ENCODE measurements at places on chromosomes 7 and 10.

DNA sequence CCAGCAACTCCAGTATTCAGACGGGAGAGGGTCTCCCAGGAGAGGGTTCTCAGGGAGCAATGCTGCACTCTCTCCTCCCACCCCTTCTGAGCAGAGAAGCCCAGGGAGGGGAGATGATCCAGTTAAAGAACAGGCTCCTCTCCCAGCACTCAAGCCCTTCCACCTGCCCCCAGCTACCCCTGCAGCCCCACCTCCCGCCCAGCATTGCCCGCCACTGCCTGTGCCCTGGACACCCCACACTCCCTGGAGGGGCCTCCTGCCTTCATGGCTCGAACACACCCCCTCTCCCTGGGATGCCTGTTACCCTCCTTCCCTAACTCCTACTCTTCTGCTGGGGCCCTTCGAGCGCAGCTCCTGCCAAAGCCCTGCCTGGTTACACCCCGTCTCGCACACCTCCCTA lies 66.8 kb downstream of the ELFN1 start:
- no peak for DNase-seq

DNA sequence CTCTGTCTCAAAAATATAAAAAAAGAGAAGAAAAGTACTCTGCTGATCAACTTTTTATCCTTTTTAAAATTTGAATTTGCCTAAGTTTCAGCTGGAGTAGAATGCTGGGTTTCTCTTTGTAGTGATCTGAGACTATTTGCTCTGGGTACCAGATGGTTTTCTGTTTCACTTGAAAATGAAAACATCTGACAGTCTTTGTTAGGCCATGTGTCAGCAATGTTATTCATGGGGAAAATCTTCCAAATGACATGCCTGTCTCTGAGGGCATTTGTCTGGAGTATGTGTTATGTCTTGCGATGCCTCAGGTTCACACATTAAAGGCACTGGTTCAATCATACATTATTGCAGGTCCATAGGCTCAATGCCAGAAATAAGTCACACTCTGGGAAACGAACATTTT lies 175.3 kb upstream of the TMEM229A start:
- DNase-seq: peak; percentile 53

- DNase-seq: peak; percentile 58
Observed at GRCh38 chr7:2680792-2681490, 7.1 kb upstream of the AMZ1 start.

- DNase-seq: peak; percentile 13
Observed at GRCh38 chr7:83413831-83414230, 235.1 kb downstream of the SEMA3E start.

DNA sequence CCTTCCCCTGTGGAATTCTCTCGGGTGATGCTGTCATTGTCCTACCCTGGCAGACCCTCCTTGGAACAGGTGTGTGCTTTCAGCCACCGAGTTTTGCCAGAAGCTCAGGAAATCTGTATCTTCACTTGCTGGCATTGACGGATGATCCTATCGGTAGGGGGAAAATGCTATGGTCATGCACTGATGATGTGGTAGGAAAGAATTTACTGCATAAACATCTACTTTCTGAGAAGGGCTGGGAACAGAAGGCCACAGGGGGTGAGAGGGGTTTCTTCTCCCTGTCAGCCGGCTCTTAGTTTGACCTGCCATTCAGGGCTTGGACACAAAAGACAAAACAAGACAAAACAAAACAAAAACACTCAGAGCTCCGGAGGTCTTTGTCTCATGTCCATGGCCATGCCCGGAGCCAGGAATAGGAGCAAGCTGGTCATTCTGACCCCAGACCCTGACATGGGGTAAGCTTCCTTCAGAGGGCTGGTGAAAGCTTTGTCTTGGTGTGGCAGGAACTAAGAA lies 43.6 kb upstream of the CARD11 start:
- no peak for DNase-seq

DNA sequence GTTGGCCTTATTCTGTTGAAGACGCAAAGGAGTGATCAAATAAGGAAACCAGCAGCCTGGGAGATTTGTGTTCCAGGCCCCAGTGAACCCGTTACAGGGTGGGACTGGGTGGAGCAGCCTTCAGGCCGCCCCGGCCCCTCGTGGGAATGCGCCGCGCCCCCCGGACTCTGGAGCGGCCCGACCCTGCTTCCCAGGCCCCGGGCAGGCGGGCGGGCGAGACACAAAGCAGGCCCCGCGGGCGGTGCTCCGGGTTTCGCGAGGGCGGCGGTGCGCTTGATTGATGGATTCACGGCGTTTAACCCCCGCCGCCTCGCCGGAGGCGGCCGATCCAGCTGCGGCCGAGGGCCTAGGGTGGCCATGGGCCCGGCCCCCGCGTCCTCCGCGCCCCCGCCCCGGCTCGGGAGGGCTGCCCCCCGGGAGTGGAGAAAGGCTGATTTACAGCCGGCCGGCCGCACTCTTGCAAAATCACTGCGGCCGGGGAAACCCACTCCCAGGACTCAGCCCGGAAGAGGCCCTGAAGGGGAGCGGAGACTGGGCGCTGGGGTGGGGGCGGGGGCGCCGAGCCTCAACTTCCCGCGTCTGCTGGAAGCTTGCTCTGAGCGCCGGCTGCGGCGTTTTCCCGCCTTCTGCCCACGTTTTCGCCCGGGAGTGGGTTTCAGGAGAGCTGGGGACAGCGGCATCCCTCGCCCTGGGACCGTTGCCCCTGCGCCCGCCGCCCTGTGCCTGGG lies 299.6 kb upstream of the NFE2L3 start:
- DNase-seq: no peak

DNA sequence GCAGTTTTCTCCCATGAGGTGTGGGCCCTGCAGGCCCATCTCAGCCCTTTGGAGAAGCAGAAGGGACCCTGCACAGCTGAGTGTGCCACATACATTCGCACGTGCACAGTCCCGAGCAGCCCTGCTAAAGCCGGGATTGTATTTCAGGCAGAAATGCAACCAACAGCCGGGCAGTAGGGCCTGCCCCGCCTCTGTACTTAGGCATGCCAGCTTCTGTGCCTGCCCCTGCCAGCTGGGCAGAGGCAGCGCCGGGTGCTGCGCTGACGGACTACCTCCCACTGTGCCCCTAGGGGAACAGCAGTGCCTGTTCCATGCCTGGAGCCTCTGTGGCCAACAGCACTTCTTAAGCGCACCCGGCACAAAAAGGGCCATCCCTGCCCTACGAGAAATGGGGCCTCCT lies 170.3 kb downstream of the NEURL1 start:
- peak; percentile 83 for DNase-seq

DNA sequence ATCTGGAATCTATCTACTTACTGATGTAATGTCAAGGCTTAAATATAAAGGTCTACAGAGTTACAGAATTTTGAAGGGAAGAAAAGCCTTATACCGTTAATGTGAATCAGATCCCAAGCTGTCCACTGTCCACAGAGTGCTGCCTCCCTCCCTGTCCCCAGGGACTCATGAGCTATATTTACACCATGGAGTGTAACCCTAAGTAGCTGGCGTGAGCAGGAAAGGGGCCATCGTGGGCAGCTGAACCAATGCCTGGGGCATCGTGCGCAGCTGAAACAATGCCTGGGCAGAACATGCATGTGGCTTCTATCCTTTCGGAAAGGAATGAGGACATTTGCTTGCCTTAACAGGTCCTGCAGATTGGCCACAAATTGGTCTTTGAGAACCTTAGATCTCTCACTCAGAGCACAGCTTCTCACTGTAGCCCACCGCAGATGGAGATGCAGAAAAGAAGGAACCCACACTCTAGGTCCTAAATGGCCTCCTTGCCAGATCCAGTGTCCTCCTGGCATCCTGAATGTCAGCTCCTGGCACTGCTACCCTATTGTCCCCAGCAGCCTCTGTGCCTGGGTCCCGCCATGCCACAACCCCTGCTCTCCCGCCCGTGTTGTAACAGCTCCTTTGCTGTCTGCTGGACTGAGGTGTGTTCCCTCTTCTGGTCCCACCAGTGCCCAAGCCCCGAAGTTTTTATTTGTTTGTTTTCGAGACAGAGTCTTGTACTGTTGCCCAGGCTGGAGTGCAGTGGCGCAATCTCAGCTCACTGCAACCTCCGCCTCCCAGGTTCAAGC lies 30.3 kb downstream of the CCDC3 start:
- no peak for DNase-seq

GRCh38 chr10:89295597-89295996 lies 6.2 kb upstream of the IFIT2 start:
- DNase-seq: no peak

GRCh38 chr7:115558161-115558560 lies 472.4 kb downstream of the TFEC start:
- DNase-seq: no peak

DNA sequence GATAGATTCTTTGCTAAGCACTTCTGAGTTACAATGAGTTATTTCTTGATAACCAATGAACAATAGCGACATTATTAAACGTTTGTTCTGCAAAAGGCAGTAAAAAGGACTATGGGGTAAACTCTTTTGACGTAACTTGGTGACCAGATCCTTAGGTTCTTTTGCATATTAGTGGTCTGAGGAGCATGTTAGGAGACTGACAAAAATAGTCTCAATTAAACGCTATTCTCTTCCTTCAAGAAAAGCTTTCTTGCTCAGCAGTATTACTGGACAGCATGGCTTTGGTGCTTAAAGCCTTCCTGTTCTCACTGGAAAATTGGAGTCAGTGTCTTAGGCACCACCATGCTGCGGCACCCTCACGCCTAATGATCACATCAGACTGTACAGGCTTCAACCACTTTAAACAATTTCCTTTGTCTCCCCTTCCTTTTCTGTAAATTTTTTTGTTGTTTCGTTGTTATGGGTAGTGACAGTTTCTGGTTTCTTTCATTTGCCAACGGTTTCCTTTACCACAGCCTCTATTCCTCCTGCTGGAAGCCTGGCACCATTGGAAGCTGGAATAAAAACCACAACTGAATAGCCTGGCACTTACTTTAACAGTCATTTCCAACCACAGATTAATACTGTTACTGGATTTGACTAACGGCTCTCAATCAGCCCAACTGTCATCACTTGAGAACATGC lies 49.2 kb upstream of the FAM133B start:
- DNase-seq: no peak

GRCh38 chr7:81186691-81187090 lies 267.8 kb upstream of the SEMA3C start:
- no peak for DNase-seq

DNA sequence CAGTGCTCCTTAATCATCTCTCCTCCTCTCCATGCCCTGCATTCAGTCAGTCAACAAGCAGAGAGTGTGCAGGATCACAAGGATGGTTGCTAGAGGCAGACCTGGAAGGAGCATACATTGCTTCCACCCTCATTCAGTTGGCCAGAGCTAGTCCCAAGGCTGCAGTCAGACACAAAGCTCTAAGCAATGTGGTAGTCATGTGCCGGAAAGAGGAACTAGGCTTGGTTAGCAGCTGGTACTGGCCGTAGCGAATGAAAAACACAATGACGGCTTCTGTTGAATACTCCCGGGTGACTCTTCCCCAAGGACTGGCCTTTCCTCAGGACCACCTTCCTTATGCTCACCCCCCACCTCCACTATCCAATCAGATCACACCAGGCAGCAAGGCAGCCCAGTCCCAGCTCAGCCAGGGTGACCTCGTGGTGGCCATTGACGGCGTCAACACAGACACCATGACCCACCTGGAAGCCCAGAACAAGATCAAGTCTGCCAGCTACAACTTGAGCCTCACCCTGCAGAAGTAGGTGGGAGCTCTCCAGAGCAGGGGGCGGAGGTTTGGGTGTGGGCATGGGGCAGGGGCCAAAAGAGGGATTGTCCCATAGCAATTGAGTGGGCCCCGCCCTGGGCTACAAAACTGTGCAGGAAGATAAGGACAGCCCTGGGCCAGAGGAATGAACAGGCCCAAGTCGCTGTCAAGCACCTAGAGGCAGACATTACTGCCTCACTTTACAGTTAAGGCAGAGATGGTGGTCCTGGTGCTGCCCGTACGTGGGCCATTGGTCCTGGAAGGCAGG lies 10.9 kb downstream of the LDB3 start:
- no peak for DNase-seq

DNA sequence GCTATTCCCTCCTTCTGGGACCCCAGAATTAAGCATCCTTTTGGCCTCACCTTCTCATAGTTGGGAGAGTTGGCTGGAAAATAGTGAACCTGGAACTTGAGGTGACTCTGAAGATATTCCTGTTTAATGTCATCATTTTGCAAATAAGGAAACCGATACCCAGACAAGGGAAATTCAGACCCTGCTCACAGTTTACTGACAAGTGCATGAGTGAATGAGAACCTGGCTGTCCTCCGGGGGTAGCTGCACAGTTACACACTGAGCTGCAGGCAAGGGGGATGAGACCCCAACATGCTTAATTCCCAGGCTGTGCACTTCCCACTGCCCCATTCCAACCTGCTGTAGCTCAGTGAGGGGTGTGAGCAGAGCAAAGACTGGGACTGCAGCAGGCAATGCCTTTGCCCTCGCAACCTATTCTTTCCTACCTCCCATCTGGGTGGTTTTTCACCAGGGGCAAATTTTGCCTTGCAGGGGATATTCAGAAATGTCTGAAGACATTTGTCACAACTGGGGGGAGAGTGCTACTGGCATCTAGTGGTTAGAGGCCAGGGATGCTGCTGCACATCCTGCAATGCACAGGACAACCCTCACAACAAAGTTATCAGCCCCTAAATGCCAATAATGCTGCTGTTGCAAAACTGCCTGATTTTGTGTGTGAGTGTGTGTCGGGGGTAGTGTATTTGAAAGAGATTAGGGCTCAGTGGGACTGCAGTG lies 136.2 kb downstream of the SORCS3 start:
- DNase-seq: no peak

DNA sequence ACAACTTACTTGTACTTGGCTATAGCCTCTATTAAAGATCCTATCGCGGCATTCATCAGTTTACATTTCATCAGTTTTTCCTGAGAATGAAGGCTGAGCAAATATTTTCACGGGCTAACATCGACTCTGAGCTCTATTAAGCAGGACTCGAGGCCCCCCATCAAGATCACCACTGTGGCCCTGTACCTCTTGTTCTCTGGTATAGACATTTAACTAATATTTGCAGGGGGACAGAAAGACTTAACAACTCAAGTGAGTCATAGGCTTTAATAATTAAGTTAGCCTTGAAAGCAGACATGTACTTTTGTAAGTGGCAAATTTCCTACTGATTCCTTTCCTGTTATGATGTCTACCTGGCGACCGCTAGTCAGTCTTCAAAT lies 45.4 kb downstream of the DOCK4 start:
- no peak for DNase-seq

DNA sequence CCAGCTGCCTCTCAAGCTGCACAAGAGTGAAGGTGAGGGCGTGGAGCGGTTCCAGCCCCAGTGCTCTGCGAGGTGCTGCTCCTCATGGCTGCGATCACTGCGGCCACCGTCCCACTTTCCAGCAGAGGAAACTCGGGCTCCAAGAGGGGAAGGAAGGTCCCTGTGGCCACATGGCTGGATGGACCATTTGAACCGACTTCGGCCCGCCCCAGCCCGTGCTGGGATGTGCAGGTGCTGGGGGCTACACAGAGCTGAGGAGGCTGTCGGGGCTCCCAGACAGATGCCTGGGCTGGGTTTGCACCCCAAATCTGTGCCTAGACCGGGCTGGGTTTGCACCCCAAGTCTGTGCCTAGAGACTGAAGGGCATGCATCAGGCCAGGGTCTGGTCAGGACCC lies 186.6 kb downstream of the DNAJB6 start:
- DNase-seq: no peak

Measured in NCI-H1694 (cell line).